NCI-H1694 treated with DMSO at 0.1 percent for 48 hours (cell line): ENCODE measurements at places on chromosomes 16 and 17.

DNA sequence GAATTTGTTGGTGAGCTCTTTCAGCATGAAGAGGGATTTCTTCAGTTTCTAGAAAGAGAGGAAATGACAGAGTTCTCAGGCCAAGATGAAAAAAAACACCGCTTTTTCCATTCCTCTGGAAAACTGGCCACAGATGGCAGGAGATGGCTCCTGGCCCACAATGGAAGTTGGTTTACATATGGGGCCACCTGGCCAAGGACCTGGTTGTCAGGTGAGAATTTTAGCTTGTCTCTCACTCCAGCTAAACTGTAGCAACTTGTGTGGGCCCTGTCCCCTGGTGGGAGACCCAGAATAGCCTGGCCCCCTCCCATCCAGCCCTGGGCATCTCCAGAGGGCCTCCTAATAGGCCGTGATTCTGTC is 33.6 kb downstream of the LGALS9 start:
- DNase-seq = no peak

DNA sequence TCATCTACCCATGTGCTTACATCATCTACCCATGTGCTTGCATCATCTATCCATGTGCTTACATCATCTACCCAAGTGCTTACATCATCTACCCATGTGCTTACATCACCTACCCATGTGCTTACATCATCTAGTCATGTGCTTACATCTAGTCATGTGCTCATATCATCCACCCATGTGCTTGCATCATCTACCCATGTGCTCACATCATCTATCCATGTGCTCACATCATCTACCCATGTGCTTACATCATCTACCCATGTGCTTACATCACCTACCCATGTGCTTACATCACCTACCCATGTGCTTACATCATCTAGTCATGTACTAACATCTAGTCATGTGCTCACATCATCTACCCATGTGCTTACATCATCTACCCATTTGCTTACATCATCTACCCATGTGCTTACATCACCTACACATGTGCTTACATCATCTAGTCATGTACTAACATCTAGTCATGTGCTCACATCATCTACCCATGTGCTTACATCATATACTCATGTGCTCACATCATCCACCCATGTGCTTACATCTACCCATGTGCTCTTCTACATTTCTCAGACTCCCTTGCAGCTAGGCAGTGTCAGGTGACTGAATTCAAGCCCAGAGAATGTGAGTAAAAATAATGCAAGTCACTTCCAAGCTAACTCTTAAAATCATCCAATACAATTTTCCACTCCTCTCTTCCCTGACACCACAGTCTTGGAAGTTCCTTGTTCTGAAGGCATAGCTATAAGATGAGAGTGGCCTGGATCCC is 196.8 kb downstream of the CBLN1 start:
- no peak for DNase-seq

DNA sequence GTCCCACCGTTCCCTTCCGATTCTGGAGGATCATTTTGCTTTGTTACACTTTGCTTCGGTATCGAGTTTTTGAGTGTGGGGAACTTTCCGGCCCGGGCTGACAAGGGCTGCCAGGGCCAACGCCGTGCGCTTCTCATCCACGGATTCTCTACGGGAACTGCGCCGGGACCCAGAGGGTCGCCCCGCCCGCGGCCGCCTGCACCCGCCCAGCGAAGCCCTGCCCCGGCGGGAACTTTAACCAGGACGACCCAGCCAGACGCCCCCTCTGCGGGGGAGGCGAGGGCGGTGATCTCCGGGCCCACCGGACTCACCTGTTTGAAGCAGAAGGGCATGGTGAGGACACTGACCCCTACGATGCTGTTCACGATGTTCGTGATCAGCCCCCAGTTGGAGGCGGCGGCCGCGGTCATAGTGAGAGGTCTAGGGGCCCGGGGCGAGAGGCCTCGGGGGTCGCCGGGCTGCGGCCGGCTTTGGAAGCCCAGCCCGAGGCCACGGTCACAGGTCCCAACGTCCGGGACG is 536 bp downstream of the SLC38A10 start:
- DNase-seq = no peak

GRCh38 chr17:62965174-62965685 is 805 bp upstream of the TANC2 start:
- DNase-seq = no peak

DNA sequence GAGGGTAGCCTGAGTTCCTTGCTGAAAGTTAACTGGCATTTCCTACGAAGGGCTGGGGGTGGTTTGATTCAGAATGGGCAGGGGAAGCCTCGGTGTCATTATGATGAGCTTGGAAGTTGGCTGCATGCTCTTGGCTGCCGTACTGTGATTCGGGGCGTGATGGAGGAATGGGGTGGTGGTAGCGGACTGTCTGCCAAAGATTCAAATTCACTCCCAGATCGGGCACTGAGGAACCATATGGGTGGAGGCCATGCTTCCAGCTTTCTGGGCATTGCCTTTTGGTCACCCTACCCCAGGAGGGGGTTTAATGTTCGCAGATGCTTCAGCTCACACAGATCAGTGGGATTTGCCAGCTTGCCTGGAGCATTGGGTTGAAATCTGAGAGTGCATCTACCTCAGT is 492.8 kb upstream of the EEF2KMT start:
- DNase-seq = no peak

DNA sequence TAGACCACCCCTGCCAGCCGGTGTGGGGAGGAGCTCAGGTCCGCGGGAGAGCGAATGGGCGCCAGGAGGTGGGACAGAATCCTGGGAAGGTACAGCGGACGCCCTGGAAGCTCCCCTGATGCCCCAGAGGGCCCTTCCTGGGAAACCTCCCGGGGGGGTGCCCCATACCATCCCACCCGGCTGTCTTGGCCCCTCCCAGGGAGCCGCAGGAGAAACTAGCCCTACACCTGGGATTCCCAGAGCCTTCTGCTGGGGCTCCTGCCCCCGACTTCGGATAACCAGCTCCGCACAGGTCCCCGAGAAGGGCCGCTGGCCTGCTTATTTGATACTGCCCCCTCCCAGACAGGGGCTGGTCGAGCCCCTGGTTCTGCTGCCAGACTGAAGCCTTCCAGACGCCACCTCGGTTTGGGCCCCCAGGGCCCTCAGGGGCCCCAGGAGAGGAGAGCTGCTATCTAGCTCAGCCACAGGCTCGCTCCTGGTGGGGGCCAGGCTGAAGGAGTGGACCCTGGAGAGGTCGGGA is 3.0 kb upstream of the CBX4 start:
- DNase-seq = no peak
